Adrenal gland (tissue), 19 donors: ENCODE measurements at places on chromosomes 11 and 22. TPM values are rescaled to one million over a fixed set of nuclear protein-coding genes. Genes with fewer than 3 reads are reported as not detected.

The APOBEC3A gene
- 0.72 TPM for polyA plus RNA-seq

The SPTBN2 gene
- polyA plus RNA-seq = 19.7 TPM

The HSPB2 gene
- polyA plus RNA-seq = 6.1 TPM

The ZP1 gene
- 0.48 TPM for polyA plus RNA-seq

GRCh38 chr22:44099696-44100095, 75.6 kb downstream of the PARVB start:
- H3K4me3 ChIP-seq = no peak overlapping the region
- H3K4me1 ChIP-seq = no peaks in the 10 kb centered on the region
- H3K36me3 ChIP-seq = no peaks in the 10 kb centered on the region
- no peaks in the 10 kb centered on the region for H3K27me3 ChIP-seq
- H3K27ac ChIP-seq = no peak overlapping the region

DNA sequence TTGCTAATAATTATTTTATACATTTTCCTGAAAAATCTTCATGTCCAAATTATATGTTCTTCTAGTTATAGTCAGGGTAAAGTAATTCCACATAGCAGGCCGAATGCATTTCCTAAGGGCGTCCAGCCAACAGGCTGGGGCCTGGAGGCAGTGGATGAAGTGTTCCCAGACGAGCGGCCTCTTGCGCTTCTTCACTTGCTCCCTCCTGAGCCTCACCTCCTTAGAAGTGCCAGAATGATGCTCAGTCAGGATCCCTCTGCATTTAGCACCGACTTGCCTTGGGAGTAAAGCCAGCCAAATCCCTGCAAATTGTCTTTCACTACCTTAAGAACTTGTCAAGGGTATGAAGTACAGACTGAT, 1.5 kb downstream of the OLFML1 start:
- DNase-seq = no peak
- H3K36me3 ChIP-seq = no peaks in the 10 kb centered on the region
- no peak overlapping the region for H3K4me3 ChIP-seq
- no peaks in the 10 kb centered on the region for H3K4me1 ChIP-seq
- H3K27ac ChIP-seq = no peak overlapping the region

DNA sequence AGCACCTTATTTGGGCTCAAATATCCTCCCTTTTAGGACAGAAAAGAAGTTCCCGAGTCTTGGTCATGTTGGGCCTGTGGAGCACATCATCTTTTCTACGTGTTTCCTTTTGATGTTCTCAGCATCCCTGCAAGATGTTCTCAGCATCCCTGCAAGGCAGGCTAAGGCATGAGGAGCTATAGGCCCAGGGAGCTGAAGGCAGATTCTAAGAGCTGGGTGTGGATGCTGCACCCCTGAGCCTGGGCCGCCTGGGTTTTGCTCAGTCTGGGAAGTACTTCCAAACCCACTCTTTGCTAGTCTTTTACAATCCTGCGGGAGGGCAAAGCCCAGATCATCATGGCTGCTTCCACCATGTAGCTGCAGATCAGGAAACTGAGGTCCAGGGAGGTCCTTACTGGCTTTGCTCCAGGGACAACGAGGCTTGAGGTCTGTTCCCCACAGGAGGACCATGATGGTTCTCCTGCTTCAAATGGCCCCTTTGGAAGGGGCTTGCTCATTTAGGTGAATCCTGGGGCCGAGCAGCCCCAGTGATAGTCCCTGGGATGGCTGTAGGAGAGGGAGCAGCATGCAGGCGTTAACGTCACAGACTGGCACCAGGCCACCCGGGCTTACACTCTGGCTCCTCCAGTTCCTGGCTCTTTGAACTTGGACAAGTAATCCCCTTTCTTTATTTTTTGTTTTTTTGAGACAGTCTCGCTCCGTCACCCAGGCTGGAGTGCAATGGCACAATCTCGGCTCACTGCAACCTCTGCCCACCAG, 10.6 kb downstream of the LRRC75B start:
- no peak overlapping the region for H3K27ac ChIP-seq
- H3K4me1 ChIP-seq = no peaks in the 10 kb centered on the region
- no peaks in the 10 kb centered on the region for H3K36me3 ChIP-seq
- no peak overlapping the region for H3K4me3 ChIP-seq

- H3K27me3 ChIP-seq = no peaks in the 10 kb centered on the region
- H3K27ac ChIP-seq = no peak overlapping the region
- H3K4me1 ChIP-seq = no peaks in the 10 kb centered on the region
Measured at GRCh38 chr22:48907591-48907990, 920.1 kb downstream of the BRD1 start.

GRCh38 chr11:10233581-10233980, 60.4 kb downstream of the SBF2 start:
- H3K27me3 ChIP-seq = no peaks in the 10 kb centered on the region
- no peaks in the 10 kb centered on the region for H3K36me3 ChIP-seq
- DNase-seq = no peak
- H3K27ac ChIP-seq = no peak overlapping the region

GRCh38 chr11:81989093-81989492, 744.6 kb downstream of the FAM181B start:
- no peak overlapping the region for H3K27ac ChIP-seq
- no peak for DNase-seq
- H3K36me3 ChIP-seq = no peaks in the 10 kb centered on the region
- H3K27me3 ChIP-seq = no peaks in the 10 kb centered on the region
- peaks cover 15% of the 10 kb centered on the region for H3K4me1 ChIP-seq

DNA sequence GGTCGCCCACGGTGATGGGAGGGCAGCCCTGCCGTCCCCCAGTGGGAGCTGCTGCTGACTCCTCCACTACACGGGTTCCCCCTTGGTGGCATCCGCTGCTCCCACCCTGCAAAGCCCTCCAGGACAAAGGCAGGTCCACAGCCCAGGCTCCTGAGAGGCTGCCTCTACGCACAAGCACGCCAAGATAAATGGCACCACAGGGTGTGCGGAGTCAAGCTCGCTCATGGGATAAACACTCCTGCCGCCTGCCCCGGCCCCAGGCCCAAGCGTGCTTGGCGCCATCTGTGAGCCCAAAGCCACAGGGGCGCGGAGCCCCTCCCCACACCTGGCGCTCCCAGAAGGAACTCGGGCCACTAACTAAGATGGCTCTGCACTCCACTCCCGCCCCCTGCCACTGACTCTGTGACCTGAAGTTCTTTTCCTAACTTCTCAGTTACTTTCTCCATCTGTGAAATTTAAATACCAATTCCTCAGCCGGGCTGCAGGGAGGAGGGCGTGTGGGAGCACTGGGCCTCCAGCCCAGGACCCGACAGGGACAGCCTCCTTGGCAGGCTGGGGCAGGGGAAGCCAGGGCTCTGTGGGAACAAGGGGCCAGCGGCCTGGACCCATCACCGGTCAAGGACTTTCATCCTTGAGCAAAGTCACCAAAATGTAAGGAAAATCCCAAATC, 14.9 kb downstream of the EHD1 start:
- no peaks in the 10 kb centered on the region for H3K27me3 ChIP-seq
- peaks cover 67% of the 10 kb centered on the region for H3K4me1 ChIP-seq
- H3K27ac ChIP-seq = peak overlapping the region; percentile 5
- peak overlapping the region; percentile 10 for H3K4me3 ChIP-seq
- H3K36me3 ChIP-seq = no peaks in the 10 kb centered on the region

DNA sequence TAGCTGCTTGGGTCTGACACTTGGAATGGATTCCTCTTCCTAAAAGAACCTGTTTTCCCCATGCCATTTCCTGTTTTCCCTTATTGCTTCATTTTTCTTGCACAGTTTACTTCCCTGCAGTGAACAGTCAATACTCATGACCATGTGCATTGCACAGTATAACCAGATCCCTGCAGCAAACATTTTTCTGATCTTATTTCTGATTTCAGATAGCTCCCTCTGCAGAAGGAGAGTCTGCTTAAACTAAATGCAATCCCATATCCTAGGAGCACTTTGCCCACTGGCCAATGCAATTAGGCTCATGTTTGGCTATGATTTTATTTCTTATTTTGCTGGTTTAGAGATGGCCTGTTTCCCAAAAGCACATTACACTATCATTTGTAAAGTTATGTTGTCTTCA, 96.7 kb upstream of the CD44 start:
- H3K36me3 ChIP-seq = no peaks in the 10 kb centered on the region
- no peak overlapping the region for H3K27ac ChIP-seq
- peaks cover 6% of the 10 kb centered on the region for H3K4me1 ChIP-seq
- no peak for DNase-seq
- H3K4me3 ChIP-seq = no peak overlapping the region
- no peaks in the 10 kb centered on the region for H3K27me3 ChIP-seq

- no peak for DNase-seq
- no peaks in the 10 kb centered on the region for H3K36me3 ChIP-seq
- no peaks in the 10 kb centered on the region for H3K27me3 ChIP-seq
- no peak overlapping the region for H3K4me3 ChIP-seq
Measured at GRCh38 chr22:32354360-32355351, 3.0 kb upstream of the RFPL3 start.

DNA sequence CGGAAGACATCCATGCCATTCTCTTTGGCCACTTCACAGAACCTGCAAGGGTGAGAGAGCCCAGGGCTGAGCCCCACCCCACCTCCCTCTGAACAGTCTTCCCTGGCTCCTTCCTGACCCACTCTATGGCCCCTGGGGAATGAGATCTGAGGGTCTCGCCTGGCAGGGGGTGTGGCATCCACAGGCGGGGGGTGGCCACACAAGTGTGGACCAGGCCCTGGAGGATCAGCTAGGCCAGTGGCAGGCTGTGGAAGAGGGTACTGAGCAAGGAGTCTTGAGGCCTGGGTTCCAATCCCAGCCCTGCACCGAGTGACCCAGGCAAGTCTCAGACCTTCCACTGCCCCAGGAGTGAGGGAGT, 5.6 kb upstream of the LRFN4 start:
- no peak for DNase-seq
- H3K27me3 ChIP-seq = no peaks in the 10 kb centered on the region
- H3K4me1 ChIP-seq = peaks cover 6% of the 10 kb centered on the region
- H3K27ac ChIP-seq = no peak overlapping the region
- no peak overlapping the region for H3K4me3 ChIP-seq

- H3K4me3 ChIP-seq = no peak overlapping the region
- peaks cover 7% of the 10 kb centered on the region for H3K27me3 ChIP-seq
- H3K4me1 ChIP-seq = no peaks in the 10 kb centered on the region
- no peak overlapping the region for H3K27ac ChIP-seq
- DNase-seq = peak; percentile 70
Measured at GRCh38 chr22:22207845-22208564, 36.6 kb upstream of the VPREB1 start.

GRCh38 chr11:19663206-19663605, 49.4 kb upstream of the NAV2 start:
- H3K36me3 ChIP-seq = no peaks in the 10 kb centered on the region
- no peak for DNase-seq
- H3K27ac ChIP-seq = no peak overlapping the region
- H3K27me3 ChIP-seq = no peaks in the 10 kb centered on the region

DNA sequence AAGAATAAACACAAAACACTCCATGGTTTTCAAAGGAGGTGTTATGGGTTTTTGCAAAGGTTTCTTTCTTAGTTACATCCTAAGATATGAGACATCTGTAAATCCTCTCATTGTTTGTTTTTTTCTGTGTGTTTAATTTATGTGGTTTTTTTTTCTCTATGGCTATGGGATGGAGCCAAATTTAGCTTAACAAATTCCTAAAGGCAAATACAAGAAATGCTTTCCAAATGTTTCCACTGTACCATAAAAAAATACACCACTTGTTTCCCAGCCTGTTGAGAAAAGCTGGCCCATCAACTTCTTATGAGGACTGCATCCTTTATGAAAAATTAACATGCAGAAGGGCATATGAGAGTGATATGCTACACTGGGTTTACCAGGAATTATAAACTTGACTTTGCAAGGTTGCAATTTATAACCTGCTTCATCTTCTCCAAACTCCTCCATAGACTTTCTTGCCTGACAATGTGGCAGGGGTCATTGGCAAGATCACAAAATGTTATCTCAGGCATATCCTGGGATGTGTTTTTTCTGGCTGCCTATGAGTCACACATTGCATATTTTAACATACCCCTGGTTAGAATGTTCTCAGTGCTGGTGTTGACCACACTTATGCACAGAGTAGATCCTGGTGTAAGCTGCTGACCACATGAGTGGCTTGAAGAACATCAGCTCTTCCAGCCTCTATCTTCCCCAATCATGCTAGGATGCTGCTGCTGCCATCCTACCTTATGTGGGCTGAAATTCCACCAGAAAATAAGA, 137.6 kb upstream of the TTC12 start:
- no peak overlapping the region for H3K4me3 ChIP-seq
- H3K27ac ChIP-seq = no peak overlapping the region
- no peaks in the 10 kb centered on the region for H3K36me3 ChIP-seq
- H3K4me1 ChIP-seq = peaks cover 9% of the 10 kb centered on the region

DNA sequence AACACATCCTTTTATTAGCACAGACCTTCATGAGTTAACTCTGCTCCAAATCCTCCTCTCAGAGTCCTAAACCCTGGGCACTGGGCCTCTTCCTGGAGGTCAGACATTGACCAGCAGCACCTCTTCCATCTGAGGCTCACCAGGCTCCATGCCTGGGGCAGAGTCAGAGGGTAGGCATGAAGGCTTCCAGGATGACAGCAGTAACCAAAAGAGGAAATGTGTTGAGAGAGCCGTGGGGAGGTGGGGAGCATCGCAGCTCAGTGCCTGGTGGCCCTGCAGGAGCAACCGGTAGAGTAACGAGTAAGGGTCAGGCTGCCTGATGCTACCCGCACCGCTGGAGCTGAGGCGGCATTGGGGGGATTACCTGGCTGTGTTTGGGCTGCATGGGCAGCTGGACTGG, 9.4 kb upstream of the NAV2 start:
- H3K36me3 ChIP-seq = no peaks in the 10 kb centered on the region
- no peak overlapping the region for H3K27ac ChIP-seq
- H3K27me3 ChIP-seq = no peaks in the 10 kb centered on the region
- H3K4me3 ChIP-seq = no peak overlapping the region
- DNase-seq = no peak

DNA sequence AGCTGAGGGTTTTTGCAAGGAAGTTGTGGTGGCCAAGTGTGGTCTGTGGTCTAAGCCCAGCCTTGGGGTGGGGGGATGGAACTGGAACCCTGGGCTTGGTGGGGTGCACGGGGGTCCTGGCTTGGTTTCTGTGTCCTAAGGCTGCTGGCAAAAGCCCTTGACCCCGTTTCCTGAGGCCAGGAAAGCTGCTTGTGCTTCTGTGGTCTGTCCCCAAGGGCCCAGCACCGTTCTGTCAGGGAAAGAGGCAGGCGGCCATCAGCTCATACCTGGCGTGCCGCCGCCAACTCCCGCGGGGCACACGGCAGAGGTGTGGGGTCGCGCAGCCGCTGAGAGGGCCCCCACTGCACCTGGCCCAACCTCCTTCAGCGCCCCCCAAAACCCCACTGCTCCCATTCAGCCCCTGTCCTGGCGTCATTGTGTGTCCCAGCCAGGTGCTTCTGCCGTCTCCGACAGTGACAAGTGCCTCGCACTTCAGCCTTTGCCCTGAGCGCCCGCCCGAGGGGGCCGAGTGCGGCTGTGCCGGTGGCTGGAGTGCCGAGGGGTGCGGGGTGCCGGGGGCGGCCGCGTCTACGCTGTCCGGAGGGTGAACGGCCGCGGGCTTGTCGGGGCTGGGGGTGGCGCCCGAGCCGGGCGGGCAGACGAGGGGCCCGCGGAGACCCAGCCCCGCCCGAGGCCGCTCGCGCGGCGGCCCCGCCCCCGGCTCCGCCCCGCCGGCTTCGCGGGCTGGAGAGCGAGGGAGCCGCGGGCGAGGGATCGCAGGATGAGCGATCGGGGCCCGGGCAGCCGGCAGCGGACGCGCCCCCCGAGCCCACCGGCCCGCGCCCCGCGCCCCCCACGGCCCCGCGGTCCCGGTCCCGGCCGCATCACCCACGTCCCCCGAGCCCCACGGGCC, at the start of gene CNIH2:
Gene CNIH2, plus strand, starts transcription at position 705 of the 892 bp plus-strand sequence. CDS start 282 bp downstream, outside the sequence.
- peaks cover 37% of the 10 kb centered on the region for H3K36me3 ChIP-seq
- H3K4me1 ChIP-seq = peaks cover 6% of the 10 kb centered on the region
- no peaks in the 10 kb centered on the region for H3K27me3 ChIP-seq
- H3K27ac ChIP-seq = no peak within 1 kb of the TSS
- no peak for DNase-seq
